Cardiac septum (tissue), 1 donor: ENCODE measurements at places on chromosomes 4 and X. TPM values are rescaled to one million over a fixed set of nuclear protein-coding genes. Genes with fewer than 3 reads are reported as not detected.

BMPR1B gene
- total RNA-seq, result 1.5 TPM

ARSJ gene
- total RNA-seq, result 12.8 TPM

DNA sequence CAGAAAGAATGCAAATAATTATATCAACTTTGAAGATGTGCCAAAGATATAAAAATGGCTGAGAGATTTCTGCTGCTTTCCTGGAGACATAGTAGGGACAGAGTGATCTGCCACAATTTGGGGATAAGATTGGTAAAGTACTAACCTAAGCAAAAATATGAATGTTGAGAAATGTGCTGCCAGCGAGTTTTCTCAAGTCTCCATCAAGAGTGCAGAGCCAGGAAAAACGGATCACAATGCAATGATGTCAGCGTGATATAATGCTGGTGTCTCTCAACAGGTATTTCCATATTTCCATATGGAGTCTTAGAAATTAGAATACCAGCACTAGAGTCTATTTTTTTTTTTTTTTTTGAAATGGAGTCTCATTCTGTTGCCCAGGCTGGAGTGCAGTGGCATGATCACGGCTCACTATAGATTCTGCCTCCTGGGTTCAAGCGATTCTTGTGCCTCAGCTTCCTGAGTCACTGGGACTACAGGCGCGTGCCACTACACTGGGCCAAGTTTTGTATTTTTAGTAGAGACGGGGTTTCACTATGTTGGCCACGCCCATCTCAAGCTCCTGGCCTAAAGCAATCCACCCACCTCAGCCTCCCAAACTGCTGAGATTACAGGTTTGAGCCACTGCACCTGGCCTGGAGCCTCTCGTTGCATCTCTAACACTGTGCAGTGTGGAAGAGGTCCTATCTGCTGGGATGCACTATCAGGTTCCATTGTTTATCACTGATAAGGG is 893.5 kb downstream of the TRIML1 start:
- no peak for DNase-seq

- no peak for DNase-seq
These were observed 209.2 kb downstream of the GLUD2 start for GRCh38 chrX:121256647-121257046.

DNA sequence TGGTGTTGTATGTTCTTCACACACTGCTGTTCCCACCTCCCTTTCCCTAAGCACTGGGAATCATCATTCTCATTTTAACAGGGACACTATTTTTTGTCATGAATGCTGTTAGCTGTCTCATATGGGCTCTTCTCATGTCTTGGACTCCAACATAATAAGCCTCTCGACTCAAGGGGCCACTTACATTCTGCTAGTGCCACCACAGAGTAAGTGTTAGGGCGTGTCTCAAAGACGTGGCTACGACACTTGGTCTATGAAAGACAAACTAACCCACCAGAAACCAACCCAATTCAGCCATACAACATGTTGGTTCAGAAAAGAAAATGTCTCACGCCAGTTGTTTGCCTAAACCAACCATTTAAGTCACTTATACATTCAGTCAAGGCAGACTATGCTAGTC is 32.2 kb downstream of the SEL1L3 start:
- DNase-seq, result no peak

SCML2 gene
- total RNA-seq, result 0.97 TPM

DNA sequence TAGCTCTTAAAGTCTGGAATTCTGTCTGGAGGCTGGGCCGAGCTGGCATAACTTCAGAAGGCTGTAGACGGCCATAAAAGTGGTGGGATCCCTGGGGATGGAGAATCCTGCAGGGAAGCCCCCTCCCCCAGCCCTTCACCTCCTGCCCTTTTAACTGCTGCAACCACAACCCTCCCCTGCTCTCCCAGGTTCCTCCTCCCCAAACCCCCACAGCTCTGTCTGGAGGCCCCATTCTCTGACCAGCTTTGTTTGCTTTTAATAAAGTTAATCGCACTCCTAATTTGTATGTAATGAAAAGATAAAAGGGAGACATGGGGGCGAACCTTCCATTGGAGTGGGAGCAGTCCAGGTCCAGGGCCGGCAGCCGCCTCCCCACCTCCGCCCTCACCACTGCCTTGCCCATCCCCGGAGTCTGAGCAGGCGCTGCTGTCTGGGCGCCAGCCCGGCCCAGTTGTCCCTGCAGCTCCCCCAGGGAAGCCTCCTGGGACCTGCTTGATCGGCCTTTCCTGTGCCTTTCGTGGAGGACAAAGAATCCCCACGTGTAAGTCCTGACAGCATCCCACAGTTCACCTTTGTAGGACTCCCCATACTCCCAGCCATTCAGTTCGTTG is 84.3 kb downstream of the PJA1 start:
- no peak for DNase-seq

- no peak for DNase-seq
These were observed 24.5 kb upstream of the TAPT1 start for GRCh38 chr4:16250661-16251365.

SGCB gene
- 92.1 TPM for total RNA-seq

TLR10 gene
- total RNA-seq, result 0.22 TPM
